ENCODE measurements at places on chromosomes 12 and 14. TPM values are rescaled to one million over a fixed set of nuclear protein-coding genes. Genes with fewer than 3 reads are reported as not detected.

The PDZRN4 gene
- total RNA-seq, result not detected

The IL22 gene
- not detected for total RNA-seq

The PRR13 gene
- total RNA-seq, result 58.6 TPM

The AHNAK2 gene
- 9.2 TPM for total RNA-seq

The RNF212B gene
- total RNA-seq, result not detected

The LUM gene
- total RNA-seq, result 151 TPM

The RAD52 gene
- 10.7 TPM for total RNA-seq

The PIK3C2G gene
- not detected for total RNA-seq

The GPR65 gene
- total RNA-seq, result 0.14 TPM

The SLC24A4 gene
- not detected for total RNA-seq

The CLEC4A gene
- 0.22 TPM for total RNA-seq

The ZFYVE26 gene
- 42.5 TPM for total RNA-seq

The KRT75 gene
- not detected for total RNA-seq

Data from placental pericyte (primary cell).